ENCODE measurements at places on chromosomes 1 and 21.

DNA sequence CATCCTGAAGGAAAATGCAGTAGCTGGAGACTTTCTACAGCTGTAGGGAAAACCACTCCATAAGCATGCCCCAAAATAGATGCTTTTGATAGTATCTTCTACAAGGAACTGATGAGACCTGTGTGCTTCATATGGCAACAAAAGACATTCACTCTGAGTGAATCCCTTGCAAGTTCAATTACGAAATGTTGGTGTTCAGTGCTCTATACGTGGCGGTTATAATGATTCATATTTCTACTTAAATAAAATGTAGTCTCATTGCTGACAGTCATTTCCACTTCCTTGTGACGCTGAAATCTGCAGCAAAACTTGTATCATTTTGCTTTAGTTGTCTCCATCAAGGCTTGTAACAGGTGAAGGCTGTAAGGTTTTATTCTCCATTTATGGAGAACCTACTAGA, 20.6 kb downstream of the TOR1AIP2 start:
- DNase-seq, result no peak

DNA sequence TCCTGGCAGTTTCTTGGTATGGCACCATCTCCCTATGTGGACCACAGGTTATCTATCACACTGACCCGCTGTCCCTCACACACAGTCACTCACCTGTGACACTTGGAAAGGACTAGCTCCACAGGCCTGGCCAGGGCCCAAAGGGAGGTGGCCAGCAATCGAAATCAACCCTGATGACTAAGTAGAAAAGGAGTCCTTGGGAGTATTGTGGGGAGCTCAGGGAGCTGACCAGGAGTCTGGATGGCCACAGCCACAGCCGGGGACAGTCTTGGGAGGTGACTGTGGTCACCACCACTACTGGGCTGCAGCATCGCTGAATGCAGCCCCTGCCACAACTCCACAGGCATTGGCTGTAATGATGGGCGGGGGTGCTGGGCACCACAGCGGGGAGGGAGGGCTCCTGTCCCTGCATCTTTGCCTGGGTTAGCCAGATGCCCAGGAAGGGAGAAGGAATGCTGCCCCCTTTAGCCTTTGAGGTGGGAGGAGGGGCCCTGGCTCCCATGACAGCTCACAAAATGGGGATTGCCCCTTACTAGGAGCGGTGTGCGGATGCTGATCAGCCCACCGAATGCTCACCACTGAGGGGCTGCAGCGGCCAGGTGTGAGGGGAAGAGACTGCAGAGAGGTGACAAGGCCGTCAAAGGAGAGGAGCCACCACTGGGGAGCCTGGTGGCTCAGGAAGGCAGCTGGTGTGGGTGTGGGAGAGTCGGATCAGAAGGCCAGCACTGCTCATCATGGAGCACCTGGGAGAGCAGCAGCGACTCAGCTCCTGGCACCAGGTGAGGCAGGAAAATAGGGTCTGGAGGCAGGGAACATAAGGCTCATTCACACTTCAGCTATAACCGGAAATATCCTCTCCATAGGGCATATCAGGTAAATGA, 61.3 kb downstream of the H3-3A start:
- DNase-seq, result no peak

- no peak for DNase-seq
Measured at GRCh38 chr1:54096227-54096876, 42.9 kb downstream of the TCEANC2 start.

DNA sequence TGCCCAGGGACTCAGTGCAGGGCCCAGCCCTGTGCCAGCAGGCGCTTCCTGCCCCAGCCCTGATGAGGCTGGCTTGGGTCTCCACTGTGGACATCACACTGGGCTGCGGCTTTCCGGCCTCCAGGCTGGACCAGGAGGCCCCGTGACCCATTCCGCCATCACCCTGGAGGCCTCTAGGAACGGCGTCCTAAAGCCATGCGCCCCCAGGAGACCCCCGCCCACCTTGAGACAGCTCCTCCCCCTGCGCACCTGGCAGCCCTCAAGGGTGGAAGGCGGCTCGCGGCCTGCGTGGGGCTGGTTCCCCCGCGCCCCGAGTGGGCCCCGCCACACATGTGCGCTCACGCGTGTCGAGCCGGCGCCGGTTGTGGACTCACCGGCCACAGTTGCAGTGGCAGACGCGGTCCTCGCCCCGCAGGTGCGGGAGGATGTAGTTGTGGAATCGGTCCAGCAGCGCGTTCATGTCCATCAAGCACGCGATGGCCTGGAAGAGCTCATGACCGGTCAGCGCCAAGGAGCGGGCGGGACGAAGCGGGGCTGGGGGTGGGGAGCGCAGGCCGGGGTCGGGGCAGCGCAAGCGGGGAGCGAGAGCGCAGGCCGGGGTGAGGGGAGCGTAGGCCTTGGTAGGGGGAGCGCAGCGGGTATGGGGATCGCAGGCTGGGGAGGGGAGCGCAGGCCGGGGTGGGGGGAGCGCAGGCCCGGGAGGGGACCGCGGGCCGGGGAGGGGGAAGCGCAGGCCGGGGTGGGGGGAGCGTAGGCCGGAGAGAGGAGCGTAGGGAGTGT, 924 bp downstream of the TMEM240 start:
- no peak for DNase-seq

DNA sequence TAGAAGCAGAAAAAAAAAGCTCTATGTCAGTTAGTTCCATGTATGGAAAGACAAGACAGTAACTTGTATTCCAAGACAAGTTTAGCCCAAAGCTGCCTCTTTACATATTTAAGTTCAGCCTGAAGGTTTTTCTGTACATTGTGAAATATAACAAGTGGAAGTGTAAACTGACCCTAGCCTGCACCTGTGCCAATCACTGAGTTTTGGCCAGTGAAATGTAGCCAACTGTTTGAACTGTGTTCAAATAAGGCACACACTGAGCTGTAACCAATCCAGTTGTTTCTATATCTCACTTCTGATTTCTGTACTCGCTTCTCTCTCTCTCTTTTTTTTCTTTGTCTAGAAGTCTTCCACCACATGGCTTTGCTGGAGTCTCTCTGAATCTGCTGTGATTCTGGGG, 1227.1 kb downstream of the NCAM2 start:
- no peak for DNase-seq

DNA sequence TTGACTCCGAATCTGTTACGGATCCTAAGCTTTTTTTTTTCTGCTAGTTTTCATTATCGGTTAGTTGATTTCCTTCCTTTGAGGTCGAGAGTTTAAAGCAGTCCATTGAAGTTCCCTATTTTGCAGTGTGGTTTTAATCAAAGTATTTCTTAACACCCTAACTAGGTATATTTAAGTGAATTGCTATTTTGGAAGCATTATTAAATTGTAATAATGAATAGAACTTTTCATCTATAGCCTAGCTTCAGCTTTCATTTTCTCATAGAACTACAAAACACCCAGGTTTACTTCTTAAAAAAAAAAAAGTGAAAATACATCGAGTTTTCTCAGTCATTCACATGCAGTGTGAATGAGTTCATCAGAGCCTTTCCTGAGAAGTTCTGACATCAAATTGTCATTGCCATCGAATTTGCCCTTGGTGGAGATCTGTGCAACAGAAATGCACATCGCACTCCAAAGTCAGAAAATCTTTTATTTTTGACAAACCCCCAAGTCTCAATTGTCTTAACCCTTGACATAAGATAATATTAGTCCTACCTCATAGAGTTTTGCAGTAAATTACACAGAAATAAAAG, 1.1 kb upstream of the LBR start:
- no peak for DNase-seq

DNA sequence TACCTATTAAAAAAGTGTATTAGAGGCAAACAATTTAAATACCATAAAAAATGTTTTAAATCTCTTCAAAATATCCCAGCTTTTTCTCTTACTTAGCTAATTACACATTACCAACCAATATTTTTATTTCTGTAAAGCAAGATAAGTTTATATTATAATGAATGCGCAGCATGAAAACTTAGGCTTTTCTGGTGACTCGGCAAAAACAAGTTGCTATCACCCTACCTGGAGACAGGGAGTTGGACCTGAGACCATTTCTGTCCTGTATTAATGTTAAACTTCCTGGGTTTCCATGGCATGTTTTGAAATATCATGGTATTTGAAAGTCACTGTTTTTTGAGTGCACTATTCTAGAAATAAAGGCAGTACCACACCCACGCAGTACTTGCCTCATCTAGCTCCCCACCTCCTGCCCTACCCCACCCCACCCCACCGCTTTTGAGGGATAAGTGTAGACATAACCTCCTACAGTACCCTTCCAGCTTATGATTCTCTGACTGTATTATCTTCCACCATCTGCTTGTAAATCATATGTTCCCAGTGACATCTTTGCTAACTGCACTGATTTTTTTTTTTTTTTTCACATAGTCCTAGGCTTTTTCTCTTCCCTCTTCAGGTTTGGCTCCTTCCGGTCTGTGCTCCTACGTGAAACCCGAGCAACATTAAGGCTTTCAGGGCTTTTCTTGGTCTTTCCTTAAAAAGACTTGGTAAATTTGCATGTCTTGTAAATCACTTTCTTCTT, 77.5 kb downstream of the PHTF1 start:
- DNase-seq, result no peak

- peak; percentile 65 for DNase-seq
Measured at GRCh38 chr1:41658431-41659158, 174.1 kb upstream of the EDN2 start.

DNA sequence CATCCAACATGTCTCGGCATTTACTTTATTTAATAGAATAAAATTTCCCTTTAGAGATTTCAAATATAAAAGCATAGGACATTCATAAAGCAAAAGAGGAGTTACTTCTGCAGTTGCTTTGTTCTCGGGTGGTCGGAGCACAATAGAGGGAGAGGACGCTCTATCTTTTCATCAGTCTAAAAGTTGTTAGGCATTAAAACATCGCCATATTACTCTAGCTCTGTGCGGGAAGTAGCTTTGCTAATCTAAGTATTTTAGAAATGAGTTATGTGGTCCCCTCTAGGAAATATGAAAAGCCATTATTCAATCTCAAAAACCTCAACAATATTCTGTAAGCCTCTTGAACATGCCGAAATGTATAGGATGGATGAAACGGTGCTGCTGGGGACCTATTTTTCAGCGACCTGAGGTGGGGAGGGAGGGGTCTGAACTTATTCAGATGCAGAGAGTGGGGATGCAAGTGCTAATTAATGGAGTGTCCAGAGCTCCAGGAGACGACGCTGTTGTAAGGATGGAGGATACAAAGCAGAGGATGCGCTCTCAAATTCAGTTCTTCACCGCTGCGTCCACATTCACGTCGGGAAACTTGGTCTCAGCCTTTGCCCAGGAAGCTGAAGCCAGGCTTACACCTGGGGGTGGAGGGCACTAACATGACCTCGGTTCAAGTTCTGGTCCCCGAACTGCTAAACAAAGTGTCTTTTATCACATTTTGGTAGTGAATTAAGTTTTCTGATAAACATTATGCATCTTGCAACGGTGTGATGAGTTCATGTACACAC, 6.3 kb downstream of the CDKN2C start:
- no peak for DNase-seq

- no peak for DNase-seq
Measured at GRCh38 chr1:110639724-110640386, 33.7 kb upstream of the KCNA2 start.

DNA sequence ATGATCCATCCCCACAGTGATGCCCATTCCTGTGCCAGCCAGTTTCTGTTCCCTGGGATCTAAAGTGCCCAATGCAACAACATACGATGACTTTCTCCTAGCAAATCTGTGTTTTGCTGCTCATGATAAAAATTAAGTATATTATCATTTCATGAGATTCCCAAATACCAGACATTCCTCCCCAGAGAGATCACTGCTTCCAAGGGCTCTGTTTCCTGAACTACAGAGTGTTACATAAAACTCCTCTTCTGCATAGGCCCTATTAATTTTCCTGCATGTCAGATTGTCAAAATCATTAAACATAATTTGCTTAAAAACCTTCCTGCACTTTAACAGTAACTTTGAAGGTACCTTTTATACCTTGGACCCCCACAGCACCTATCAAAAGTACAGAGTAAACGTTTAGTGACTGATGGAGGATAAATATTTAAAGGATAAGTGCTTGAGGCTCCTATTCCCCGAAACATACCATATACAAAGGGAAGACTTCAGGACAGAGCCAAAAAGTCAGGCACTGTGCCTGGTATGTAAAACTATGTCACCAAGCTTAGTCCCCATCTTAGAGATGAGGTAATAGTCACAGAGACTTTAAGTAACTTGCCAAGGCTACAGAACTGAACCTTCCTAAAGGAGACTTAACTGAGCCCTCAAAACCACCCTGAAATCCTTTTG, 50.2 kb downstream of the SLC25A24 start:
- no peak for DNase-seq

GRCh38 chr1:170221031-170221430, 75.3 kb downstream of the NTMT2 start:
- no peak for DNase-seq

DNA sequence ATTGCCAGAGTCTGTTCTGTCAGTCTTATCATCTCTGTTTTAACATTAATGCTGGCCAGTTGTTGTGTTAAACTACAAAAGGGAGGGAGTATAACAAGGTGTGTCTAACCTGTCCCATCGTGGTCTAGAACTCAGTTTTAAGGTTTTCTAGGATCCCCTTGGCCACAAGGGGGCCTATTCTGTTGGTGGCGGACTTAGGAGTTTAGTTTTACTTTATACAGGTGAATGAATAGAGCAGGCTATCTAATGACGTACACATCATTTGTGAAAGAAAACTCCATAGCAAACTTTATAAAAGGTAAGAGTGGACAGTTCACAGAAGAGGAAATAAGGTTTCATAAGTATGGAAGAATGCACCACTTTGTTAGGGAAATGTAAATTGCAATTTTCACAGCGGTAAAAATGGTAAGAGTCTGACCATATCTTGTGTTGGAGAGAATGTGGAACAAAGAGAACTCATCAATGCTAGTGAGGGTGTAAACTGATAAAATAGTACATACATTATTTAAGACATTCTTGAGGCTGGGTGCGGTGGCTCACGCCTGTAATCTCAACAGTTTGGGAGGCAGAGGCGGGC, 2.5 kb upstream of the ATF6 start:
- no peak for DNase-seq

DNA sequence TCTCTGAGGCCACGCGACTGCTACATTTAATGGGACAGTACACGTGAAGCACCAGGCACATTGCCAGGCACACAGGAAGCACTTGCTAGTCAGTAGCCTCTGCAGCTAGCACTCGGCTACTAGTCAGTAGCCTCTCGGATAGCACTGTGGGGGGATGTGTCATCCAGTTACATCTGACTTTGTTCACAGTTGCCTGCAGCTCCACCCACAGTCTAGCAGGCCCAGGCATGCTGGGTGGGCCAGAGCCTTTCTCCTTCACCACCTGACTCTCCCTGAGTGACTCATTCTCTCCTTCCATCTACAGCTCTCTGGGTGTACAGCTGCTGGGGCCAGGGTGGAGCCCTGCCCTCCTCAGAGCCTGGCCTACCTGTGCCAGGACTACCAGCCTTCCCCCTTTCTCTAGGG, 51.5 kb downstream of the PTPRF start:
- no peak for DNase-seq

DNA sequence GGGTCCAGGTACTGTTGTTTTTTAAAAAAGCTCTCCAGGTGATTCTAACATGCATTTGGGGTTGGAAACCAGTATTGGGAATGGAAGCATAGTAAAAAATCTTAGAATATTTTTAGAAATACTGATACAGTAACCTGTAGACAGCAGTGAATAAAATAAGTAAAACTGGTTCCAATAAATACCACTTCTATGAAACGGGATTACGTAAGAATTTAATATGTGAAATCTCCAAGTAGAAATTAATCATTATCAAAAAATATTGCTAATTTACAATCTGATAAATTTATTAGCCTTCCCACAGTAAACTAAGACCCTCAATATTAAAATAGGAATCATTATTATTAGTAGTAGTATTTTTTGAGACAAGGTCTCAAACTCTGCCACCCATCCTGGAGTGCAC, 177.5 kb downstream of the COP1 start:
- no peak for DNase-seq

GRCh38 chr1:42847111-42847595, 740 bp downstream of the ZNF691 start:
- no peak for DNase-seq

Data from D721Med (cell line).